ENCODE measurements at places on chromosomes 5 and 9.

DNA sequence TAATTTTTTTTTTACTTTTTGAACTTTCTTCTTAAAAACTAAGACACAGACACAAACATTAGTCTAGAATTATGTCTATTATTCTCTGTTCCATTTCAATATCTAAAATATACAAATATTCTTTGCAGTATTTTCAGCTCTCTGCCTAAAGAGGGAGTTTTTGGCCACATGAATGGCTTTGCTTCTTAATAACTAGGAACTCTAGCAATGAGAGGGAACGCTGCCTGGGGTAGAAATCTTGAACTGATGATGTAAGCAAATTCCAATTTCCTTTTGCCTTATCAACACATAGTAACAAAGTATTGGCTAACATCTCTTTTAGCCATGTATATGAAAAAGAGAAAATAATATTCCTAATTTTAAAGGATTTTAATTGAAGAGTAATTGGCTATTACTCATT, 51.9 kb downstream of the SLC25A46 start:
- DNase-seq, result peak; percentile 62

GRCh38 chr5:155113888-155114287, 100.3 kb downstream of the KIF4B start:
- DNase-seq, result no peak

- DNase-seq, result no peak
These were observed 24.0 kb downstream of the CDKN2A start for GRCh38 chr9:21969951-21970799.

DNA sequence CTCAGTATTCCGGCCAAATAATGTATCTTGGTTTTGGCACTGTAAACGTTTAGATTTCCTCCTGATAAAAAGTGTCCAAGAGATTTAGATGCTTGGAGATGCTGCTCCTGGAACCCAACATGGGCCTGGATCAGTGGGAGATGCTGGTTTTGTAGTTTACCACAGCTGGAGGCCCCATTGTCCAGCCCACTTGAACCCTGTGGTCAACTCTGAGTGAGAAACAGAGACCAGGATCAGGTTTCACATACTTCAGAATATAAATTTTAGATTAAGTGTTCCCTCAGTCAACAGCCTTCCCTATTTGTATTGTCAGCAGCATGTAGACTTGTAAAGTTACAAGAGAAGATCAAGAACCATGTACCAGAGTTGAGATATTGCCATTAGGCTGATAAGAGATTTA, 144.7 kb upstream of the C9orf72 start:
- no peak for DNase-seq

DNA sequence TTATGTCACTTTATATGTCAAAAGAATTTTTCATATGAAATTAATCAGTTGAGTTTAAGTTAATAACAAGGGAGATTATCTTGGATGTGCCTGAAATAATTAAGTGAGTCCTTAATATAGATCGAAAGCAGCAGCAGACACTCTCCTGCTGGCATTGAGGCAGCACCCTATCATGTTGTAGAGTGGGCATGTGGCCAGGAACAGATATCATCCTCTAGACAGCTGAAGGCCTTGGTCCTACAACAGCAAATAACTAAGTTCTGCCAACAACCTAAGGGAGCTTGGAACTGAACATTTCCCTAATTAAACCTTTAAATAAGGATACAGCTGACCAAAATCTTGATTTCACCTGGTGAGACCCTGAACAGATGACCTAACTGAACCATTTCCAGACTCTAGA, 25.8 kb upstream of the UGT3A1 start:
- no peak for DNase-seq

DNA sequence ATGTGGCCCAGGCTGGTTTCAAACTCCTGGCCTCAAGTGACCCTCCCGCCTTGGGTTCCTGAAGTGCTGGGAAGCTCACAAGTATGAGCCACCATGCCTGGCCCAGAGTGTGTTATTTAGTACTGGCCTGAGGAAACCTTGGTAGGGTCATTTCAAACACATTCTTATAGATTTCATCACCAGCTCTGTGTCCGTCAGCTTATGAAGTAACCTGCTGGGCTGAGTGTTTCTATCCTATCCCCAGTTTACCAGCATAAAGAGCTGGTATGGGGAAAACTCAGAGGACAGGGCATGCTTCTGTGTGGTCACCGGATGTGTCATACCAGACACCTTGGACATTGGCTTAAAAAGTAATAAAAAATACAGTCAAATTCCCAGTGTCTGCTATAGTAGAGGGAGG, 45.3 kb downstream of the PTPN3 start:
- DNase-seq, result peak; percentile 55

DNA sequence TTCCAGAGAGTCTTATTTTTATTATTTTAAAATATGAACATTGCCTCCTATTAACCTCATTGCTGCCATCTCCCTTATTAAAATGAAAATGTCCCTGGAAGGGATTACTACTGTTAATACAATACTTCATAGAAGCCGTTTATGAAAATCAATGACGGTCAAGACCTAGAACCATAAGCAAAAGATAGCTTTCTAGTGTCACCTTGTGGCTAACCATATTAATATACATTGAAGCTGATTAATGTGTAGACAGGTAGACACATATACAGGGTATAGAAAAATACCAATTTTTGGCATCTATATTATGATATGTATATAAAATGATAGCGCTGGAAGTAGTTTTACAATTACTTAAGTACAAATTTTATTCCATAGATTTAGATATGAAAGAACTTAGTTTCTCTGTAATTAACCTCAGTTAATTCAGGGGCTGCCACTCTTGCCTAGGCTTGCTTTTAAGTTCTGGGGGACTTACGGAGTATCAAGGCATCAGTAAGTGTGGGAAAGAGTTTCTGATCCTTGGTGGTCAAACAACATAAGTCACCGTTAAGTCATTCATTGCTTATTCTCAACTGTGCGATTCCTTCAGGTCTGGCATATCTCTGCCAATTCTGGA, 2.5 kb upstream of the YTHDC2 start:
- DNase-seq, result peak; percentile 72

DNA sequence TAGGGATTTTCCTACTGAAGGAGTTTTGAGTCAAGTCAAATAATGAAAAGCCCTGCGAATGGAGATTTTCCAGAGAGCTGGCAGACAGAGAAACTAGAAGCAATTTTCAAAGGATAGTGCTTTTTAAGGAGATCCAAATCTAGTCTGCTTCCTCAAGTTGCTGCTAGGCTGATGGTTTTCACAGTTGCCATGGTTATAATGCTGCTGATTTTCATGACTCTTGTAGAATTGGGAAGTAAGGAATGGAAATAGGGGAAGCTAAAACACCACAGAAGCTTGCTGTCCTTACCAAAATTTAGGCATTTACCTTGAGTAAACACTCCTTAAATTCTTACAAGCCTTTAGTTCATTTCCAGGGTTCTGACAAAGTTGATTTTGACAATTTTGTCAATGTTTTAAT, 30.1 kb upstream of the HAPLN1 start:
- no peak for DNase-seq

GRCh38 chr5:160494451-160494850, 72.8 kb downstream of the PTTG1 start:
- DNase-seq, result no peak

- DNase-seq, result no peak
These were observed 90.8 kb downstream of the SLF1 start for GRCh38 chr5:94709277-94709676.

GRCh38 chr5:127878174-127878750, 175.1 kb downstream of the CCDC192 start:
- DNase-seq, result peak; percentile 67

- DNase-seq, result no peak
These were observed 48.1 kb downstream of the ZNF622 start for GRCh38 chr5:16417398-16418074.

DNA sequence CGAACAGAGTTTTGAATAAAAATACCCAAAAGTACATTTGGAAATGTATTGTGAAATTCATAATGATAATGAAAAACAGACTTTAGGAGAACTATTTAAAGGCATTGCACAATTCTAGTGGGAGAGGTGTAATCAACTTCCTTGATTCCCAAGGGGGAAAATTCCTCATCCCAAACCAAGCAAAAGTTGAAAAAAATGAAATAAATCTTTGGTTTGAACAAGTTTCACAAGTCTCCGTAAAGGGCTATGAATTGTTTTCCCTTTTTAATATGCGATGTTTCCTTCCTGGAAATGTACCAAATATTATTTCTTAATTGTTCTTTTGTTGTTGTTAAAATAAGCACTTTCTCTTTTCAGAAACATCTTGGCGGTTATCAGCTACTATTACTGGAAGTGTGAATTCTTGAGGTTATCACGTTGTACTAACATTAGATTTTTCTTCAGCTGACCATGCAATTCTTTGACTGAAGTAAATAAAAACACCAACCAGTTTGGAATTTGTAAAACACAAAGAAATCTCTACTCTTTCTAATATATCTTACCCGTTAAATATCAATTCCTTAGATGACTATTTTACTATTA, 59.3 kb downstream of the SVEP1 start:
- no peak for DNase-seq

- DNase-seq, result no peak
These were observed 31.8 kb downstream of the F2R start for GRCh38 chr5:76747706-76748105.

DNA sequence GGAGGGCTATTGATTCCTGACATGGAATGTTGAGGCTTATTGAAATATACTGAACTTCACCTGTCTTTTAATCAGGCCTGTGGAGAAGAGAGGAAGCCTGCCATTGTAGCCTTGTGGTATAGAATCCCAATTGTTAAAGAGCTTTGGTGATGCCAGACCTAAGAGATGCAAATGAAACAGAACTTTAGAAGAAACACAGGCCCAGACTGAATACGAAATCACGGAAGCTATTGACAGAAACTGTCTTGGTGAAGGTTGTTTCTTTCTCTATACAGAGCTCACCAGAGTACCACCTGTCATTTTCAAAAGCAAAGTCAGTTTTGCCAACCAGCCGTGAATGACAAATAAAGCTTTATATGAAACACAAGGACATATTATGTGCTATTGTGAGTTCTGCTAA, 660.3 kb downstream of the ISL1 start:
- DNase-seq, result no peak

DNA sequence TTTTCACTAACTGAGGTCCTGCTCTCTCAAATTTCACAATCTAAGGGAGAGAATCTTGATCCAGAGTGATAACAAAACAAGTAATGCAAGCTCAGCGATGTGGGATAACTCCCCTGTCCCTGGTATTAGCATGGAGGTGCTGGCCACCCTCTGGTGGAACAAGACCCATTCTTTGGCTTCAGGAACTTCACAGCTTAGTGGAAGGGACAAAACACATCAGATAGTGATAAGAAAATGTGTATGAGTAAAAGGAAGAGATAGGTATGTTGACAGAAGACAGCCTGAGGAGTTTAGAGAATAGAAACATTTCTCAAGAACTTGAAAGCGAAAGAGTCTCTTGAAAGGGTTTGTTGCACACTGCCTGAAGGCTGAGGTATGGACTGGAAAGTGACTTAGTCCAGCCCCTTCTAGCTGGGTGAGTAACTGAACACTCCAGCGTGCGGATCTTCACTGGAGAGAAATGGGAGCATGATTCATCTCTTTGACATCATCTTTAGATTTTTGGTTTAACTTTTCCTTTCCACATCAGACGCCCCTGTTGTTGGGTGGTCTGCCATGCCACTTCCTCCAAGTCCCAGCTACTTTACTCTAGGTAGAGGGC, 25.4 kb upstream of the ZSWIM6 start:
- peak; percentile 90 for DNase-seq

DNA sequence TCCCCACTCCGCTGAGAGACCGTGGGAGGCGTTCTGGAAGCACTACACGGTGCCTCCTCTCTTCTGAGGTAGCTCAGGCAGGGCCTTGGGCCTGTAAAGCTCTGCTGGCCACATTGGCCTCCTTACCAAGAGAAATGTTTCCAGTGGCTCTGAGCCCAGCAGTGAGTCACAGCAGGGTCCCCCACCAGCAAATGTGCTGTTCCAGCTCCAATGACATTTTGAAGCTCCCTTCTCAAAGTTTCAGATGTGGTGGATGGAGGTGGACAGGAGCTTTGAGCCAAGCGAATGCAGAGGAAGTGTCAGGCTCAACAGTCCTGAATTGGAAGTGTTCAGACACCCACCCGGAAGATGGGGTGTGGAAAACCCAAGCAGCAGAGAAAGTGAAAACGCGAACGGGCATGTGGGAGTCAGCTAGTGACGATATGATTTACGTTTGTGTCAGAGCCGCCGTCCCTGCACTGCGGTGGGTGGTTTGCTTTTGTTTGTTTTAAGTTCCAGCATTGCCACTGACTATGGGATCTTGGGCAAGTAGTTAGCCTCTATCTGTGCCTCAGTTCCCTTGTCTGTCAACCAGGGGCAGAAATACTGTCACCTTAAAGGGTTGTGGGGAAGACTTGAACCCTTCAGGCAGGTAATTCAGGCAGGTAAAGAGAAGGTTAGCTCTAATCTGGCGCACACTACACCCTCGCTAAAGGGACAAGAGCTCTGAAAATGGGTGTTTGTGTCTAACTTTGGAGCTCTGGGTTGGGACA, 38.2 kb downstream of the C5orf15 start:
- DNase-seq, result no peak

- no peak for DNase-seq
These were observed 44.7 kb upstream of the DEPDC1B start for GRCh38 chr5:60744682-60745081.

DNA sequence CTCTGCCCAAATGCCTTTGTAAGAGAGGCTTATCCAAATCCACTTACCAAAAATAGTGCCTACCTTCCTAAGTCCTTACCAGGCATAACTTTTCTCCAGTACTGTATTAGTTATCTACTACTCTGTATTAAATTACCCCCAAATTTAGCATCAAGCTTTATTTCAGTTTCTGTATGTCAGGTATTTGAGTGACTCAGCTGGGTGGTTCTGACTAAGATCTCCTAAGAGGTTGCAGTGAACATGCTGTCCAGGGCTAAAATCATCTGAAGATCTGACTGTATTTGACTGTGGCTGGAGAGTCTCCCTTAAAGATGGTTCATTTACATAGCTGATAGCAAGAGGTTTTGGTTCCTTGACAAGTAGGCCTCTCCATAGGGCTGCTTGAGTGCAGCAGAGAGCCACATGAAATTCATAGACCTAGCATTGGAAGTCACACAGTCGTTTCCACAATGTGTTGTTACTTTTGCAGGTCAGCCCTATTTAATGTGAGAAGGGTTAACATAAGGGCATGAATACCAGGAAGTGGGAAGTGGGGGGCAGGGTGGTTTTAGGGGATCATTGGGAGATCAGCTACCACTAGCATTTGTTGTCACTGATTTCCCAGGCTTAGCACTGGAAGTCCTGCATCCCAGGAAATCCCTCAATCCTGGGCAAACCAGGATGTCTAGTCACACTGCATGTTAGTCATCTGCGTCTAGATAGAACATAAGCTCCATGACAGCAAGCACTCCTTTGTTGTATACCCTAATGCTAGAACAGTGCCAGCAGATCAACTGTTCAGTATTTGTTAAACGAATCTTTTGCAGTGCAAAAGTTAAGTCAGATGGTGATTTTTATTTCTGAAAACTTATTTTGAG, 2.0 kb upstream of the ZNF622 start:
- peak; percentile 87 for DNase-seq

- no peak for DNase-seq
These were observed 9.0 kb upstream of the DCP2 start for GRCh38 chr5:112967520-112968083.

DNA sequence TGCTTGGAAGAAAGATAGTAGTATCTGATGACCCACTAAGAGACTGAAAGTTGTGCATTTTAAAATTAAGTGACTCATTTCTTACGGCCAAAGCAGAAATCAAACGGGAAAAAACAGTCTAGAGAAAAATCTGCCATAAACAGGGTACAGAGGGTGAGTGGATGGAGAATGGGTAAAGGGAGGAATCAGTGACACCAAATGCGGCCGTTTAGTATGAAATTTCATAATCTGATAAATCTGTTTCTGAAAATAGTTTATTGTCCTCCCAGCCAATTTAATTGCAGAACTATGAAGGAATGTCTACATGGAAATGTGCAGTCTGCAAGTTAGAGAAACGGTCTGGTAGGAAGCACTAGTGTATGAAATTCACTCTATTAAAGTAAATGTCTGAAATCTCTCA, 39.5 kb downstream of the ADAMTS12 start:
- peak; percentile 59 for DNase-seq

- DNase-seq, result no peak
These were observed 248.6 kb upstream of the NR4A3 start for GRCh38 chr9:99573085-99573484.
